ENCODE measurements at places on chromosomes 7 and 10. TPM values are rescaled to one million over a fixed set of nuclear protein-coding genes. Genes with fewer than 3 reads are reported as not detected.

GRCh38 chr10:47306387-47307210, 6.6 kb downstream of the GDF10 start:
- no peak overlapping the region for H3K4me3 ChIP-seq
- H3K27ac ChIP-seq: no peak overlapping the region
- H3K27me3 ChIP-seq: peaks cover 20% of the 10 kb centered on the region
- no peak for DNase-seq
- no peaks in the 10 kb centered on the region for H3K36me3 ChIP-seq

GRCh38 chr7:30589111-30589510, 5.6 kb upstream of the GARS1 start:
- DNase-seq: no peak
- no peak overlapping the region for H3K4me3 ChIP-seq
- H3K4me1 ChIP-seq: no peaks in the 10 kb centered on the region
- H3K36me3 ChIP-seq: 0 out of 2 replicates have a peak, but pooled peaks cover 4% of the 10 kb centered on the region
- no peaks in the 10 kb centered on the region for H3K27me3 ChIP-seq

GRCh38 chr7:134276951-134277350, 39.8 kb downstream of the SLC35B4 start:
- no peak overlapping the region for H3K27ac ChIP-seq
- no peaks in the 10 kb centered on the region for H3K4me1 ChIP-seq
- no peak for DNase-seq

GRCh38 chr7:142300689-142301088, 42.8 kb upstream of the PRSS58 start:
- no peak overlapping the region for H3K27ac ChIP-seq
- no peak overlapping the region for H3K4me3 ChIP-seq
- DNase-seq: peak; percentile 28
- H3K27me3 ChIP-seq: no peaks in the 10 kb centered on the region
- no peaks in the 10 kb centered on the region for H3K4me1 ChIP-seq

- no peaks in the 10 kb centered on the region for H3K4me1 ChIP-seq
- H3K36me3 ChIP-seq: no peaks in the 10 kb centered on the region
- H3K27ac ChIP-seq: no peak overlapping the region
- no peak for DNase-seq
Measured at GRCh38 chr7:147535701-147536111, 1054.9 kb upstream of the C7orf33 start.

PNLIPRP3 gene
- total RNA-seq: not detected

DNA sequence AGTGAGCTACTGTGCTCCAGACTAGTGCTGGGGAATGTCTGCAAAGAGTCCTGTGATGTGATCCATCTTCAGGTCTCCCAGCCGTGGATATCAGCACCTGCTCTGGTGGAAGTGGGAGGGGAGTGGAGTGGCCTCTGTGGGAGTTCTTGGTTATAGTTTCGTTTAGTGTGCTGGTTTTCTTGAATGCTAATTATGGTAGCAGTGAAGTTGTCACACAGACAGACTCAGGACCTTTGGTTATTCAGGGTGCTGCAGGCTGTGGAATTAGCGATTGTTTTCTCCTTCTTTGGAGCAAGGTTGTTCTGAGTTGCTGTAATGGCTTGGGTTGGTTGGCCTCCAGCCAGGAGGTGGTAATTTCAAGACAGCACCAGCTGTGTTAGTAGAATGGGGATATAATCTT, 132.7 kb upstream of the HGF start:
- no peak for DNase-seq
- no peaks in the 10 kb centered on the region for H3K4me1 ChIP-seq
- no peak overlapping the region for H3K4me3 ChIP-seq
- H3K36me3 ChIP-seq: no peaks in the 10 kb centered on the region
- no peaks in the 10 kb centered on the region for H3K27me3 ChIP-seq

DNA sequence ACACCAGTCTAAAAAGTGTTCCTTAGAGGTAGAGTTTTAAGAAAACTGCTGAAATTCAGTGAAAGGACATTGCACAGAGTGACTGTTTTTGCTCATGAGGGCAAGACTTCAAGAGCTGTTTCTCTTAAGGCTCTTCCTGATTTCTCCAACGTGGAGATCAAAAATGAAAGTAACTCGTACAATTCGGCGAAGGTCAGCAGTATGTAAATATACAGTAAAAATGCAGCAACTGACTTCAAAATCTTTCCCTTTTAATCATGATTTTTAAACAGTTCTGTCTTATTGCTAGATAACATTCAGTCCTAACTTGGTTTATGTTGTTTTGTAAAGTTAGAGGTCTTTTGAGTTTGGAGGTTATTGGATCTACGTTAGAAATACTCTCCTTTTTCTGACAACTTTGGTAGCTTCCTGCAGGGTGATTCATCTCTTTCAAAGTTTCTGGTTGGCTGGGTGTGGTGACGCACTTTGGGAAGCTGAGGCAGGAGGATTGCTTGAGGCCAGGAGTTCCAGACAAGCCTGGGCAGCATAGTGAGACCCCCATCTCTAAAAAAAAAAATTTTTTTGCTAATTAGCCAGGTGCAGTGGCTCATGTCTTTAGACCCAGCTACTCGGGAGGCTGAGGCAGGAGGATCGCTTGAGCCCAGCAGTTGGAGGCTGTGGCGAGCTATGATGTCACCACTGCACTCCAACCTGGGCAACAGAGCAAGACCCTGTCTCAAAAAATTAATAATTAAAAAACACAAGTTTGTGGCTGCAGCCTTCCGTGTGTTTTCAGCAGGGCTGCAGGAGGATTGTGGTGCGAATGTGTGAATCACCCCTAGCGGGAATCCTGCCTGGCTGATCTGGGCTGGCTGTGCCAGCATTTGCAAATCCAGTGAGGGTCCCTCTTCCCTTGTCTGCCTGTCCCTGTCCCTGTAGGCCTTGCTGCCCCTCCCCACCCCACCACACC, 29.2 kb upstream of the AP5Z1 start:
- DNase-seq: no peak
- H3K36me3 ChIP-seq: peaks cover 14% of the 10 kb centered on the region
- peak overlapping the region; percentile 42 for H3K27ac ChIP-seq
- no peaks in the 10 kb centered on the region for H3K27me3 ChIP-seq
- no peak overlapping the region for H3K4me3 ChIP-seq
- peaks cover 30% of the 10 kb centered on the region for H3K4me1 ChIP-seq
